ENCODE measurements at places on chromosomes 1 and 21.

DNA sequence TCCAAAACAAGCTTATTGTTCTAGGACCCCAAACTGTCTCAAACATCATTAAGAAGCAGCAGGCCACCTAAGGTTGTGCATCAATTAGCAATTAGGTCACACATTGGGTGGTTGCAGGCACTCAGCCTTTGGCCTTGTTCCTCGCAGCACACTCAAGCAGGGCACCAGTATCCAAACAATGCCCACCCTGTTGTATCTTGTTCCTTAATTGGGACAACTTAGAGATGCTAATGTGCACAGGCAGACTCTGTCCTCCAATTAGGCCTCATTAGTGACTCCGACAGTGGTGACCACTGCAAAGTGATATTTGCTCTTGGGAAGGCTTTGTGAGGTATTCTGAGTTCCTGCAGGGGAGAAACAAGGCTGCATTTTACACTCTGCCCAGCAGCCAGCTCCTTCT lies 515.1 kb upstream of the PTBP2 start:
- no peak for DNase-seq

DNA sequence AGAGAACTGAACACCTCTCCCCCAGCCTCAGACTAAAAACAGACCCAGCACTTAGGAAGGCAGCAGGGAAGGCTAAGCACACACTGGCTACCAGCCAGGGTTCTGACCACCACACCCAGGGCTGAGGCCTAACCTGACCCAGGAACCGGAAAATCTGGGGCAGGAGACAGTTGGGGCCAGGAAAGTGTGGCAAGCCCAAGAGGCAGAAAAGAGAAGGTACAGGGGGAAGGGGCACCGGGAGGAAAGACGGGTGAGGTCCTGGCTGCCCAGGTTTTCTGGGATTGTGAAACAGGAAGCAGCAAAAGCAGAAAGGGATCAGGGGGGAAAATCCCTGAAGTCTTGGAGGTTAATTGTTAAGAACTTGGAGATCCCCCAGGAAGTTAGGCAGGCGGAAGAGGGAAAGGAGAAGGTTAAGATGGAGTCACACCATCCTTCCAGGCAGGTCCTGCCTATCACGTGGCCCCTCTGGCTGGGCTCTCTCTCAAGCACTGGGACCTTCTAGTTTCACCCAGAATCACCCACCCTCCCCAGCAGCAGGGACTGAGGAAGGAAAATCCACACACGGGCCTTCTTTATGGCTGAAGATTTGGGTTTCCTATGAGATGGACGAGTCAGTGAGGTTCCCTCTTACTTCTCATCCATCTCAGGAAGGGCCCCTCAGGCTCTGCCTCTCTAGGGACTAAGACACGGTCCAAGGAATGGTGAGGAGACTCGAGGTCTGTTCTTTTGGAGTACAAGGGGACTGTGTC lies 2.6 kb downstream of the HDGF start:
- peak; percentile 12 for DNase-seq

DNA sequence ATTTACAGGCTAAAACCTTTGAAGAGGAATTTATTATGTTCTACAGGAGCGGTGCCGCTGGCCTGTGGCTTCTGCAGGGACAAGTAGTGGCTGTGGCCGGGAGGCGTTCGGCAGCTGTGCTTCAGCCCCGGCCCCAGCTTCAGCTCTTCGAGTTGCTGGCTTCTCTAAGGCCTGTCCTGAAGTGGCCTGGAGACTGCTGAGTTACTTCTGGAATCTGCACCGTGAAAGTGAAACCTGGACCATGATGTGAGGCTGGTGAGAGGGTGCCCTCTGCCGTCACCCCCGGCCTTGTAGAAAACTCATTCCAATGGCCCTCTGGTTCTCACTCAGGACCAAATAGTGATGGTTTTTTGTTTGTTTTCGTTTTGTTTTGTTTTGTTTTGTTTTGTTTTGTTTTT lies 48.1 kb downstream of the PRKCZ start:
- no peak for DNase-seq

DNA sequence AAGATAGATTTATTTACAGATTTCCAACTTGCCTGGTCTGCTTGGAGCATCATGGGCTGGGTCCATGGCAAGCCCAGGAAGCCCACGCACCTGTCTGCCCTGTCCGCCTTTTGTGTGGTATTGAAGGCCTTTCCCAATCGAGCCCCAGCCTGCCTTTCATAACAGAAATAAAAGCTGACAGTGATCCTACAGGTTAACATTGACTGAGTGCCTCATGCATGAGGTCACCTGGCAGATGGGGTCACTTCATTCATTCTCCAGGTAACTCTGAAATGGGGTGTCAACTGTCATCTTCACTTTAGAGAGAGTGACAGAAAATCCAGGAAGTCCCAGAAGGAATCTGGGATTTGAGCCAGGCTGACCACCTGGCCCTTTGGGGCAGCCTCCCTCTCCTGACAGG lies 36.3 kb upstream of the CASZ1 start:
- no peak for DNase-seq

- no peak for DNase-seq
Measured at GRCh38 chr1:187871177-187871845, 1042.6 kb downstream of the PLA2G4A start.

GRCh38 chr1:25443030-25443699 lies 12.5 kb downstream of the MACO1 start:
- no peak for DNase-seq

DNA sequence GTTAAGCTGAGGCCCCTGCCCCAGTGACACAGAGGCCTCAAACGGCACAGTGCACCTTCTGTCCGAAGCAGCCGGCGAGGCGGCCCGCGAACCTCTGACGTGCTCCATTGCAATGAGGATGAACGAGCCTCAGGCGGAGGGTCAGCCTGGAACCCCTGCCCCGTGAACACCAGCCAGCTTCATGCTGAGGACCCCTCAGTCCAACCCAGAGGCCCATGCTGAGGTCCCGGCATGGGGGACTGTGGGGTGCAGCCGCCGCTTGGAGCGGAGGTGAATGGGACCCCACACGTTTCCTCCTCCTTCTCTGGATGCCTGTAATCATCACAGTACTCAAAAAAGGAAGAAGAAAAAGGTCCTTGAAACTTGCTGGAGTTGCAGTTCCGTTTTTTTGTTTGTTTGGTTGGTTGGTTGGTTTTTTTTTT lies 62.1 kb downstream of the PRKCZ start:
- no peak for DNase-seq

DNA sequence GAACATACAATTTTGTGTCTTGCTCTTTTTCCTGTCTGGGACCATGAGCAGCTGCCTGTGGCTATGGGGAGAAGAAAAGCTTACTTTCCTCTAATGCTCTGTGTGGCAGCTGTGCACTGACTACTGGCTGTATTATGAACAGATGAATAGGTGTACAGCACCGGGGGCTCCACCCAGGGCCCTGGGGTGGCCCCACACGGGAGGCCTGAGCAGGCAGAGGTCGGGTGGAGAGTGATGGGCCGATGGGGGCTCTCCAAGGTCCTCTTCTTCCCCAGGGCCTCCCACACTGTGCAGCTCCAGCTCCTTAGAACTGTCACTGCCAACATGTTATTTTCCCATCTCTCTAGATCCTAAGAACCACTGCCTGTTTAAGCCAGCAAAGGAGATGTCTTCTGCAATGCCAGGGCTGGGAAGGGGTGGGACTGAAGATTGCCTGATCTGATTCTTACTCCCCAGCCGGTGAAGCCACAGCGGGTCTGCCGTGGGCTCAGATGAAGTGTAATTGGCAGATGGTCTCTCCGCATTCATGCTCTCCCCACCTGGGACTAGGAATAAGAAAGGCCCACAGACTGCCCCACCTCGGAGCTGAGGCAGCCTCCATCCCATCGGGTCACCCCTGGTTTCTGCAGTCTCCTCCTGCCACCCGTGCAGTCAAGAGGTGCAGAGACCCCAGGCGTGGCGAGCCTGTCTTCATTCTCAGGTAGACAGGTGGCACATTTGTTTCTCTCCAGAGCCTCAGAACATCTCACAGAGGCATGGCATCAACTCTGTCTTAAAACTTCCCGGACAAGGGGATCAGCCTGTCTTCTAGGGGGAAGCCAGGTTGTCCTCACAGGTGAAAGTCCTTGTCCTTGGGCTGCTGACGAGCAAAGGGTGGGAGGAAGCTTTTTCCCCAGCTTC lies 186.5 kb upstream of the GALNT2 start:
- no peak for DNase-seq

DNA sequence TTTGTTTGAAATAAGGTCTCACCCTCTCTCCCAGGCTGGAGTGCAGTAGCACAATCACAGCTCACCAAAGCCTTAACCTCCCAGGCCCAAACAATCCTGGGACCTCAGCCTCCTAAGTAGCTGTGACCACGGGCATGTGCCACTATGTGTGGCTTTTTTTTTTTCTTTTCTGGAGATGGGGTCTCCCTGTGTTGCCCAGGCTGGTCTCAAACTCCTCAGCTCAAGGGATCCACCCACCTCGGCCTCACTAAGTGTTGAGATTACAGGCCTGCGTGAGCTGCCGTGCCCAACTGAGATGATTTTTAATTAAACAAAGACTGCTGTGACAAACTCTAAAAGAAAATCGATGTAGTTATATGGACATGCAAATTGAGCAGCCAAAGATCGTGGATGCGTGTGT lies 768.4 kb upstream of the ADGRL2 start:
- no peak for DNase-seq

- no peak for DNase-seq
Measured at GRCh38 chr1:48758976-48759375, 17.7 kb downstream of the BEND5 start.

Measured in AG08395 (cell line).